ENCODE measurements at places on chromosomes 1 and 21. TPM values are rescaled to one million over a fixed set of nuclear protein-coding genes. Genes with fewer than 3 reads are reported as not detected.

DNA sequence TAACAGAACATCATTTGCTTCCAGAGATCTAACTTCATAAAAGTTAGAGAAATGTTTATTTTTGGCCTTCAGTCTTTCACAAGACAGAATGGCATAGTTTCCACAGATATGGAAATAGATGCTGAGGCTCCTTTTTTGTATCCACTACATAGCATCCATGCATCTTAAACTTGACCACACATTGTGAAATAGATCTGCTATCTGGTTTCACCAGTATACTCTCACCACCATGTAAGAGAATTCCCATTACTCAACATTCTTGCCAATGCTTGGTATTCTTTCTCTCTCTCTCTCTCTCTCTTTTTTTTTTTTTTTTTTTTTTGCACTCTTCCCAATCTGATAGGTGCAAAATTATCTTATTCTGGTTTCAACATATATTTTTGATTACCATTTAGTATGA is 52.1 kb upstream of the PRMT6 start:
- DNase-seq: no peak

DNA sequence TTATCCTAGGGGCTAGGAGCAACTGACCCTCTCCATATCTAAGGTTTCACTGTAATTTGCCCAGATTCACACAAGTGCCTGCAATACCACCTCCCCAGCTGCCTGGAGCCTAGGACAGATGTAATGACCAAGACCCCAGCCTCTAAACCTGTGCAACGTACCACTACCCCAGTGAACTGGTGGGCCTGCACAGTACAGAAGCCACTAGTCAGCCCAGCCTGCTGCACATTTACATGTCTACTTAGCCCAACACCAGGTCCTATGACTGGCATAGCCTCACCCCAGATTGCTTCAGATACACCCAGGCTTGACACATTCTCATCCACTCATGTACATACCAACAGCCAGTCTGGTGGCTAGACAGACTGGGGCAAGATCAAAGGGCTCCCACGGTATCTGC is 1336.6 kb downstream of the BRINP3 start:
- DNase-seq: no peak

Gene SYCP1
- not detected for total RNA-seq

Gene GJC2
- 5.3 TPM for total RNA-seq

Gene ZBTB18
- total RNA-seq: 19.7 TPM

Gene LRRC42
- 19.9 TPM for total RNA-seq

Gene TPTE
- not detected for total RNA-seq

- no peak for DNase-seq
These were observed 16.4 kb downstream of the PBX1 start for GRCh38 chr1:164575356-164575886.

Measured in sigmoid colon (tissue), 7 donors.